ENCODE measurements at places on chromosomes 3 and 15.

DNA sequence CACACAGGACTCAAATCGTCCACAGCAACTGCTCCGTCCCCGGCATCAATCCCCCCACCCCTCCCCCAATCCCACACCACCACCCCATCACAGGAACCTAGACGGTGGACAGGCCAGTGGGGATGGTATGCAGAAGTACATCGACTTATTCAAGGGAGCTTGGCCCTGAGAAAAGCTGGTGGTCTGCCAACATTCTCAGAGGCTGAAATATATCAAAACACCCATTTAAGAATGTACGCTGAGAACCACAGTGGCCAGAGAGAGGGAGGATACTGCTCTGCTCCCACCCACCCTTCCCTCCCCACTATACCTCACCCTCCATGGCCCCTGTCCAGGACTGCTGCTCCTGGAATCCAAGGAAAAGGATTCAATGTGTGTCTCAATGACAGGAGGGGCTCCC lies 12.4 kb upstream of the USP3 start:
- DNase-seq, result peak; percentile 88

GRCh38 chr3:138479438-138479863 lies 45.0 kb downstream of the ESYT3 start:
- DNase-seq, result peak; percentile 61

- peak; percentile 74 for DNase-seq
Measured at GRCh38 chr3:105791131-105791530, 77.7 kb downstream of the CBLB start.

- DNase-seq, result no peak
Measured at GRCh38 chr3:146091397-146091796, 69.6 kb downstream of the PLOD2 start.

GRCh38 chr3:39757307-39757706 lies 52.1 kb upstream of the MYRIP start:
- no peak for DNase-seq

GRCh38 chr15:26537663-26538062 lies 235.2 kb downstream of the GABRB3 start:
- no peak for DNase-seq

- DNase-seq, result no peak
Measured at GRCh38 chr15:58459560-58459959, 27.8 kb downstream of the LIPC start.

- DNase-seq, result peak; percentile 68
Measured at GRCh38 chr3:11195721-11196332, 41.5 kb downstream of the HRH1 start.

GRCh38 chr15:75644376-75644775 lies 3.3 kb upstream of the SNX33 start:
- no peak for DNase-seq

DNA sequence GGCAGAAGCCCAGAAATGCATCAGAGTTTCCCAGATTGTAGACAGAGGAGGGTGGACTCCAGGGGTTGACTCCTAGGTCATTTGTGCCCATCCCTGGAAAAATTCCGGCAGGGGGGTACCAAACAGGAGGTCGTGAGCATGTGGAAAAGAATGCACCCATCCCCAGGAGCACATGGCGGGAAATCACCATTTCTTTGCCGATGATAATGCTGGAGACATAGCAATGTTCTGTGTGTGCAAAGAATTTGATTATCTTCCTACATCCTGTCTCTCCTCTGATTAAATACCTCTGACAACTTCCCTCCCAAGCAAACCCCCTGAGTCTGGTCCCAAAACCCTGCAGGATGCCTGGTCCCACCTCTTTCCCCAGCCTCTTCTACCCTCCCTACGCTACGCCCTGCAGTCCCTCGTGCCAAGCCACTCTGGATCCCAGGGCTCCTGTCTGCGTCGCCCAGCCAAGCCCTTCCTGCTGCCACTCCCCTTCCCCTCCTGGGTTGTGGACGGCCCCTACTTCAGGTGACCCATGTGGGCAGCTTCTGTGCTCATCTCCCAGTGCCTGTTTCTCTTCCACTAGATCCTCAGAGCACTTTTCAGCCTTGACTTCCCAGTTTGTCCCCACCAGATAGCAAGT lies 15.8 kb downstream of the WNT7A start:
- no peak for DNase-seq

- DNase-seq, result no peak
Measured at GRCh38 chr15:26771578-26772153, 1.2 kb downstream of the GABRB3 start.

DNA sequence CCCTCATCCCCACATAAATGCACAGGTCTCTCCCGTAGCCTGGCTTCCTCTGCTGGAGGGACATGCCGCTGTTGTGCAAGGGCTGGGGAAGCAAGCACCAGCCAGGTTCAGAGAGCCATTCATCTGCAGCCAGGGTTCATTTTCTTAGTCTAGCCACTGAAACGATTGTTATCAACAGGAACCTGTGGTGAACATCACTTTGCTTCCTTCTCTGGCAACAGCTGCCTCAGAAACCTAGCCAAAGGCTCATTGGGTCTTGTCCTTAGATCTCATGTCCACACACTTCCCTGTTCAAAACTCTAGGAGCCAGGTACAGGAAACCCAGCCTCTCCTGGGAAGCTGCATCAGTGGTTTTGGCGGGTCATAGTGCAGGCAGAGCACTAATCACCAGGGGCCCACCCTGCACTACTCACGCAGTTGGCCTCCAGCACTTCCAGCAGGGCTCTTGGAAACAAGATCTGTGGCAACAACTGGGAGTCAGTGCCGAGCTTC lies 47.0 kb downstream of the OXNAD1 start:
- peak; percentile 53 for DNase-seq

Data from fibroblast of lung (primary cell).